ENCODE measurements at places on chromosomes 12 and 14.

- DNase-seq = peak; percentile 68
These were observed 87.2 kb downstream of the DAAM1 start for GRCh38 chr14:59275668-59276067.

DNA sequence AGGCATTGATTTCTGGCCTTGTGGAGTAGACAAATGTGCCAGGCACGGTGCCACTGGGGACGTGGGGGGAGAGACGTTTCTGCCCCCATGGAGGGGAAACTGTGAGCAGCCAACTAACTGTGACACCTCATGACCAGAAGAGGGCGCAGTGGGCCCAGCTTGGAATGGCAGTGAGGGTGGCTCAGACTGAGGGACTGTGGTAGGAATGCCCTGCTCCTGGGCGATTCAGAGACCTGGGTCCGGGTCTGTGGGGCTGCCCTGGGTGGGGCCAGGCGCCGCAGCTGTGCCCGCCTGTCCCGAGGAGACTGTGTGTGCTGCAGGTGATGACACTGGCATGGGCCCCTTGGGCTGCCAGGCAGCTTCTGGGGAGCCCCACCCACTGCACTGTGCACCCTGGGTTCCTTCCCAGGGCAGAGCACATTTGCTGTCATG, 60.6 kb downstream of the SLC25A47 start:
- DNase-seq = no peak

- no peak for DNase-seq
These were observed 22.7 kb downstream of the OTX2 start for GRCh38 chr14:56787530-56787929.

GRCh38 chr14:31505411-31505810, 17.6 kb upstream of the GPR33 start:
- no peak for DNase-seq

GRCh38 chr14:94341656-94342333, 18.7 kb upstream of the SERPINA6 start:
- no peak for DNase-seq

GRCh38 chr14:31942166-31942841, 134.8 kb upstream of the ARHGAP5 start:
- DNase-seq = no peak

DNA sequence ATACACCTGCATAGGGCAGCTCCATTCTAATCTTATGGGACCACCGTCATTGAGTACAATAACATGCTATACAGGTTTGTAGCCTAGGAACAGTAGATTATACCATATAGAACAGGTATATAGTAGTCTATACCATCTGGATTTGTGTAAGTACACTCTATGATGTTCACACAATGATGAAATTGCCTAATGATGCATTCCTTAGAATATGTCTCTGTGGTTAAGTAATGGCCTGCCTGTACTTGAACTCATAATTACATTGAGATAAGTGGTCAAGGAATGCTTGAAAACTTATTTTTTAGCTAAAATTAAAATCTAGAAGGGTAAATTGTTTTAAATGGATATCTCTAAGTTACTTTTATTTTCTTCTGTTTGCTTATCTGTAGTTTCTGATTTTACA, 152.7 kb downstream of the SRGAP1 start:
- no peak for DNase-seq

DNA sequence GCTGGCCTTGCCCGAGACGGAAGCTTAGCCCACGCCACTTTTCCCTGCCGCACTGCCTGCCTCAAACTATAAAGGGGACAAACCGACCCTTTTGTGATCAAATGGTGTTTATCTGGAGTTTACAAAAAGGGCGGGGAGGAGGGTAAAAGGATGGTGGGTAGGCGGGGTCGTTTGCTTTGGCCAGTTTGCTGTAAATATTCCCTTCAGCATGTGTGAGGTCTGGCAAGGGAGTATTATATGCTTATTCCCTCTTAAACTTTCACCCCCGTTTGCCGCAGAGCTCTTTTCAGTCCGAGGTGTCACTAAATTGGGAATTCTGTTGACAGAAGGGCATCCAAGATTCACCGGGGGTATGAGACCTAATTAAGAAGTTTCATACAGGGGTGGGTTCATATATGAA, 3.8 kb upstream of the TBX3 start:
- no peak for DNase-seq

- DNase-seq = no peak
These were observed 4.9 kb downstream of the SLC48A1 start for GRCh38 chr12:47777741-47778558.

GRCh38 chr12:49545815-49546214, 7.0 kb downstream of the KCNH3 start:
- DNase-seq = no peak

DNA sequence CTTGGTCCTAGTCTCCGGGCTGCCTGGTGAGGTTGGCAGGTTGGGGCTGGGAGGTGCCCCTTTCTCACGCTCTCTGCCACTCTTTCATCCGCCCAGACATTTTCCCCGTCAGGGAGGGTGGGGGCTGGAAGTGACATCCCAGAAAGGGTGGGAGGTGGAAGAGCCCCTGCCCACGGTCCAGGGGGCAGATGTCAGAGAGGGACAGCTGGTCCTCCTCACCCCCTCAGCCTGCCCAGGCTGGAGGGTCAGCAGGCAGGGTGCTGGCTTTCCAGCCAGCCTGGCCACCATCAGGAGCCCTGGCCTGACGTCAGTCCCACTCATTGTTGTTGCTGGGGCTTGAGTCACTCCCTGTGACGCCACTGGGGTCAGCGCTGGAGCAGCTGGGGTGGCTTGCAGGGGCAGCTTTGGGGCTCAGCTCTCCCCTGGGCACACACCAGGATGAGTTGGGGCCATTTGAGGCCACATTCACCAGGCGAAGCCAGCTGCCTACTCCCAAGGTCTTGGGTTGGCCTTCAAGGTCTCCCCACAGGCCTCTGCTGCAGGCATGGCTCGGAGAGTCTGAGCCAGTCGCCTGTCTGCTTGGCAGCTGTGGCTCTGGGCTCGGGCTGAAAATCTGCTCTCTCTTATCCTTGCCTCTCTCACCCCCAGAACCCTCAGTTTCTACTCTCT, 5.7 kb upstream of the ATG101 start:
- DNase-seq = no peak

GRCh38 chr12:6822426-6823135, 960 bp downstream of the GPR162 start:
- DNase-seq = no peak

DNA sequence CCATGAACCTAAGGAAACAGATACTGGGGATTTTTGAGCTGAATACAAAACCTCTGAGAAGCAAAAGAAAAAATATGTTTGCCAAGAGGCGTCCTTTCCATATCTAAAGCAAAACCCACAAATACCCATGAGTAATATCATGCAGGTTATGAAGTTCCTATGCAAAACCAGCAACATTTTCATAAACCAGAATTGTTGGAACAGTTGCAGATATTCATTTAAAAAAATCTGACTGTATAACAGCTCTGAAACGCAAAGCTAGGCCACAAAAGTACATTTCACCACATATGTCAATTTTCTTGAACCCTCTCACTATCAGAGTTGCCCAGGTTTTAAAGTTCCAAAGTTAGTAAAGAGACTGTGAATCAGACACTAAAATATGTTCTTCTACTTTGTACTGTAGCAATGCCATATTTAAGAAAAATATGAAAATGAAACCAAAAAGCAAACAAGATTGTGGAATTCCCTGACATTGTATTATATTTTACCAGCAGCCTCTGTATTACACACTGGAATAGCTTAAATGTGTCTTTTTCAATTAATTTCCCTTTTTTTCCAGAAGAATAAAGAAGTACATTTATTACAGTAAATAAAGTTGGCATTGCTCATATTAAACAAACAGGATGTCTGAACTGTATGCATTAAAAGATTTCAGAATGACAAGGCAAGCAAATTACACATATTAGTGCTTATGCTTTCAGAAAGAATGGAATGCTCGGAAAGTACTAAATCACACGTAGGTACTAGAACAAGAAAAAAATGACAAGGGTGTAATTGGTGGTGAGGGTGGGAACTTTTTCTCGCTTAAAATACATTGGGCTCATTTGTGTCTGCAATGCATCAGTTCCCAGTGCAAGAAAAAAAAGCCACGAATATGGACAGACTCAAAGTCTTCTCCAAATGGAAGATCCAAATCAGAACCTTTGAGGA, 33.6 kb upstream of the HIF1A start:
- no peak for DNase-seq

DNA sequence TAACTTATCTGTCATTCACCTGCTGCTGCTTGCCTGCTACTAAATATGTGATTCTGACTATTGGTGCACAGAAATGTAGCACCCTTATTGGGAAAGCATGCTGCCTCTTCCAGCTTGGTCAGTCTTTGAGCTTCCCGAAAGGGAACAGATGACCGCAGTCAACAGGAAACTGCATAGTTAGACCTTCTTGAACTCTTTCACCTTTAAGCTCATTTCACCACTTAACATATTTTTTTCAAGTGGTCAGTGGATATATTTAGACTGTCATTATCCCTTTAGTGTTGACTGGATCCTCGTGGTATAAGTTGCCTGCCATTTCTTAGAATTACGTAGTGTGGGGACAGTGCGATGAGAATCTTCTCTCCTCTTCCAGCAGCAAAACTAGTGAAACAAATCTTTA, 224.9 kb downstream of the FBXL14 start:
- DNase-seq = no peak

- DNase-seq = no peak
These were observed 497.8 kb downstream of the NAV3 start for GRCh38 chr12:78328524-78328923.

- no peak for DNase-seq
These were observed 3.5 kb downstream of the FOXG1 start for GRCh38 chr14:28770061-28770460.

DNA sequence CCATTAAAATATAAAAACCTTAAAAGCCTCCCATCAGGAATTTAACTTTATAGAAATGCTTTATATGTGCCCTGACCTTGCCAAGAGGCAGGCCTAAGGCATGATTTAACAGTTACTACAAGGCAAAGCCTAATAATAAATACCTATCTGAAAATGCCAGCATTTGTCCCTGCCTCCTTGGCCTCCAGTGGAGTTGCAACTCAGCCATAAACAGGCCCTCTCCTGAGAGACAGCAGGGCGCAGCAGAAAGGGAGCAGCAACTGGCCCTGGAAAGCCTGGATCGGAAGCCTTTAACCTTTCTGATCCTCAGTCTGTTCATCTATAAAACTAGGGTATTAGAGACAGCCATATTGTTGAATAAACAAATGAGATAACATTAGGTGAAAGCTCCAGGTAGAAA, 324.4 kb downstream of the PAWR start:
- no peak for DNase-seq

- no peak for DNase-seq
These were observed 18.8 kb downstream of the KCNH5 start for GRCh38 chr14:63026491-63026890.

- DNase-seq = no peak
These were observed 33.1 kb downstream of the C12orf42 start for GRCh38 chr12:103462675-103463074.

- DNase-seq = peak; percentile 92
These were observed 4.6 kb downstream of the TMEM120B start for GRCh38 chr12:121717041-121717699.

DNA sequence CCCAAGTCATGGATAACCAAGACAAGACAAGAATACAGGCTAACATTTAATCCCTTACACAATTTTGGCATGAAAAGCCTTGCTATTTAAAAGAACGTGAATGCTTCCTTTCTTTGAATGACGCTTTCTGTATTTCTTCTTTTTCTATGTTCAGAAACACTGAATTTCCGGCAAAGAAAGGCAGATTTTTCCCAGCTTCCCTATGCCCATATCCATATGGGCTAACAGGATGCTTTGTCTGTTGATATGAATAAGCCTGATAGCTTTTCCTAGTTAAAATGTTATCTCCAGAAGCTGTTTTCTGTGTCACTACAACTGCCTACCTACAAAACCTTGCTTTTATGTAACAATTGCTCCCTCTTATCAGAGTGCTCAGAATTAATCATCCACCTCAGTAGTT, 38.3 kb upstream of the CACNA2D4 start:
- DNase-seq = no peak

DNA sequence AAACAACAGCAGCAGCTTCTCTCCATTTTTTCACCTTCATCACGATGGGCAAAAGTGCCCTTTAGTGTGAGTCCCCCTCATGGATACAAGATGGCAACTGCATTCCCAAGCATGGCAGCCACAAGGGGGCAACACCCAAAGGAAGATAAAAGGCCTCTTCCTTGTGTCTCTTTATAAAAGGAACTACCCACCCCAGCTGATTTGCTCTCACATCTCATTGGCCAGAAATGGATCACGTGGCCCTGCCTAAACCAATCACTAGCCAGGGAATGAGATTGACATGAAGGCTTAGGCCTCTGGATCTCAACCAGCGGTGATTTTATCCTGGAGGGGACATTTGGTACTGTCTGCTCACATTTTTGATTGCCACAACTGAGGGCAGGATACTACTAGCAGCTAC, 21.9 kb upstream of the IFT81 start:
- DNase-seq = no peak

DNA sequence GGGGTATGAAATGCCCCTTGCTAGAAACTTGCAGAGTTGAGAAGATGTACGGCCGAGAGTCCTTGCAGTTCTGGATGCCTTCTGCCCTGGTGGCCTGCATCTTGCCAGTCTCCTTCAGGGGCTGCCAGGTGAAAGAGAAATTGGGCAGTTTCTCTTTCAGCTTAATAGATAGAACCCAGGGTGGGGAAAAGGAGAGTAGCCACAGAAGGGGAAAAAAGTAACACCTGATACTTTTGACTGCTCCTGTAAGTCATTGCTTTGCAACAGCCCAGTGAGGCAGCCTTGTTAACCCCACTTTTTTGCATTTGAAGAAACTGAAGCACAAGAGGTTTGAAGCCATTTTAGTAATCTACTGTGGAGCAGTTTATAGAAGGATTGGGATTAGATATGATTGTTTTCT, 27.6 kb downstream of the TDP1 start:
- no peak for DNase-seq

DNA sequence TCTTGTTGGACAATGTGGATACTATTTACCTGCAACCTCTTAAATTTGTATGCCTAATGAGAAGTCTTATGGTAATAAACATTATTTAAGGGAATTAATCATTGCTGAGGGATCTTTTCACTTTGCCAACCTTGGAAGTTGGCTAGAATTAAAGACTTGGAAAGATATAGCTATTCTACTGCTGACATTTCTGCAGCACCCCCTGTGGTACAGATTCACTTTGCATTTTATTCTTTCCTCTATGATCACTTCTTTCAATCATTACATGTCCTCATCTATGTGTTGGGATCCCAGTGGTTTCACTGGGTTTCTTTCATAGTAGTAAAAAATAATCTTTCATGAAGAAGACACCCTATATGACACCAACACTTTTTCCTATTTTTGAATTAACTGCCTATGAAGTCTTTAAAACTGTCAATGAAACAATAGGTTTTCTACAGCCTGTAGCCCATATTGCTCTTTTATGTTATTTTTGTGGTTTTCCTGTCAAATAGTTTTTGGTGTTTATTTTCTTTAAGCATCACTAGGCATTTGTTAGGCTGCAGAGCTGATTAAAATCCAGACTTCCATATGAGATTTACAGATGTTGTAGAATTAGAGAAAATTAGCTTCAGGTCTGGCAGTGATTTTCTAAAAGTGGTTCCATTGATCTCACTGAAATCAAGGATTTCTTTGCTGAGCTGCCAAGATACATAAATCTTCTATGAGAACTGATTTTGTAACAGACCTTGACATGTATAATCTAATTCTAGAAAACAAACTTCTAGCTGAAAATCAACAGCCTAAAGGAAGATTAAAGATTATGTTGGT, 256.1 kb downstream of the NAV3 start:
- no peak for DNase-seq

- no peak for DNase-seq
These were observed 2.5 kb downstream of the COL2A1 start for GRCh38 chr12:48001505-48002413.

GRCh38 chr12:51972849-51973273, 21.4 kb downstream of the ACVR1B start:
- no peak for DNase-seq

- DNase-seq = no peak
These were observed 228.6 kb upstream of the RTL1 start for GRCh38 chr14:101132051-101132571.

- DNase-seq = no peak
These were observed 214.6 kb downstream of the C12orf50 start for GRCh38 chr12:87814625-87815024.

Measured in HFF-Myc (cell line).